ENCODE measurements at places on chromosomes 6 and 20.

- DNase-seq, result no peak
Measured at GRCh38 chr20:625360-625932, 15.3 kb upstream of the TCF15 start.

DNA sequence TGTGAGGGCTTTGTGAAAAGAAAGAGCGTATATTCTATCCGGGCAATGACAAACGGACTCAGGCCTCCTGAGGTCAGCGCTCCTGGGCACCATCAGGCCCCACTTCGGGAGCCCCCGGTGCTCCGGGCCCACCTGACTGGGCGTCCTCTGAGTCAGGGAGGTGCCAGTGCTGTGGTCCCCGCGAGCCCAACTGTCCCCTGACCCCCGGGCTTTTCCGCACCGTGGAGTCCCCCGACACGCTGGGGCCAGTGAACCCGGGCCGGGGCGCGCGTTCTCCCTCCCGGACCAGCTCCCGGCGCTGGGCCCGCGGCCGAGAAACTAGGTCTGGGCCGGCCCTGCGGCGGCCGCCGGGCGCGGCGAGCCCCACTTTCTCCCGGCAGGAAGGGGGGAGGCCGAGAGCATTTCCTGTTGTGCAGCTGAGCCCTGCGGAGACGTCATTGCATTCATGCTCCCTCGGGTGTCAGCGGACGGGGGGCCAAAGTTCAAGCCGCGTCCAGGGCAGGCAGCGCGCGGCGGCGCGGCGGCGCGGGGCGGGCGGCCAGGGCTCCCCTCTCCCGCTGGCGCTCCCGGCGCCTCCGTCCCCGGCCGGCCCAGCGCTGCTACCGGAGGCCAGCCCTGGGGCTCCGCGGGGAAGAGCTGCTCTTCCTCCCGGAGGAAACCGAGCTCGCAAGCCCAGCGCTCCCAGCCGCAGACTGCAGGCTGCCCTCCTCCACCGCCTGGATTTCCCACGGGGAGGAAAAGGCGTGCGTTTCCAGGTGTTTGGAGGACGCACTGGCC is 18.3 kb downstream of the HIVEP2 start:
- peak; percentile 81 for DNase-seq

DNA sequence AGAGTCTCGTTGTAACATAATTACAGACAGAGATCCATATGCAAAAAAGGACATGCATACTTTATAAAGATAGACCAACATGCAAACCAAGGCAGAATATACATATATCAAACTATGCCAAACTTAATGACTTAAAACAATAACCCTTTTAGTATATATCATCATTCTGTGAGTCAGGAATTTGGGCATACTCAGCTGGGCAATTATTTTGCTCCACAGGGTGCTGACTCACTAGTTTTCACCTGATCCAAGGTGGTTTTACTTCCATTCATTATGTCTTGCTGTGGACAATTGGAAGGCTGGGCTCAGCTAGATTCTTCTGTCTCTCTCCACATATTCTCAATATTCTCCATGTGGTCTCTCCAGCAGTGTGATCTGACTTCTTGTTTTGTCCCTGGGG is 41.2 kb upstream of the RNF146 start:
- no peak for DNase-seq

DNA sequence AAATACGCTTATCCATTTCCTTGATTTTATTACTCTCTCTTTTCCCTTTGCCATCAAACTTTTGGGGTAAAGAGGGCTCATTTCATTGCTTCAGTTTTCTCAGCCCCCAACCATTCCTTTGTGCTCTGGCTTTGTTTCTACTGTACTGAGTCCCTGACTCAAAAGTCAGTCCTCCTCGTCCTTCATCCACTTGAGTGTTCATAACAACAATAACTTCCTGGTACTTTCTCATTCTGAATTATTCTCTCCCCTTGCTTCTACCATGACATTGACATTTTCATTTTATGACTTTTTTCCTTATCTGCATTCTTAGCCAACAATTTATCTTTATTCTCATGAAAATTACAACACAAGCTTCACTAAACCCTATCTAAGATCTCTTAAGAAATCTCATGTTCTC is 911 bp downstream of the ENPP3 start:
- DNase-seq, result no peak

DNA sequence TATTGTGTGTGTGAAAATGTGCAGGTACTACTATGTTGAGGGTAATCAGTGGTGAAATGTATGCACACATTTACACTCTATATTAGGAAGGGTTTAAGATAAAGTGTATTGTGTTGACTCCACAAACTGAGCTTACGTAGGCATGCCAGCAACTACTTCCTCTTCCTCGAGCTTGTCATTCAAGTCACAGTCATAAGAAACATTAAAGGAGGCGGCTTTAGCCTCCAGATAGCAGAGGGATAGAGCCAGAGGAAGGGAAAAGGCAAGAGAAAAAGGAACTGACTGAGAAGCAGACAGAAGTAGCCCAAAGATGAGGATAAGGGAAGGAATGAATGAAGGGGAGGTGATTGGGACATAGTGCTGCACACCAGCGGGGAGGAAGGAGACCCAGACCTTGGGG is 55.2 kb downstream of the SMLR1 start:
- DNase-seq, result no peak

GRCh38 chr20:14919501-14920081 is 582.2 kb upstream of the FLRT3 start:
- peak; percentile 89 for DNase-seq

GRCh38 chr6:7016226-7016625 is 91.5 kb upstream of the RREB1 start:
- DNase-seq, result no peak

GRCh38 chr6:72724545-72724944 is 102.7 kb downstream of the KCNQ5 start:
- no peak for DNase-seq

GRCh38 chr20:50271612-50272011 is 81.0 kb downstream of the CEBPB start:
- DNase-seq, result no peak

- no peak for DNase-seq
Measured at GRCh38 chr6:110520992-110521543, 44.7 kb upstream of the SLC22A16 start.

GRCh38 chr6:48714250-48714649 is 603.3 kb upstream of the PTCHD4 start:
- no peak for DNase-seq

DNA sequence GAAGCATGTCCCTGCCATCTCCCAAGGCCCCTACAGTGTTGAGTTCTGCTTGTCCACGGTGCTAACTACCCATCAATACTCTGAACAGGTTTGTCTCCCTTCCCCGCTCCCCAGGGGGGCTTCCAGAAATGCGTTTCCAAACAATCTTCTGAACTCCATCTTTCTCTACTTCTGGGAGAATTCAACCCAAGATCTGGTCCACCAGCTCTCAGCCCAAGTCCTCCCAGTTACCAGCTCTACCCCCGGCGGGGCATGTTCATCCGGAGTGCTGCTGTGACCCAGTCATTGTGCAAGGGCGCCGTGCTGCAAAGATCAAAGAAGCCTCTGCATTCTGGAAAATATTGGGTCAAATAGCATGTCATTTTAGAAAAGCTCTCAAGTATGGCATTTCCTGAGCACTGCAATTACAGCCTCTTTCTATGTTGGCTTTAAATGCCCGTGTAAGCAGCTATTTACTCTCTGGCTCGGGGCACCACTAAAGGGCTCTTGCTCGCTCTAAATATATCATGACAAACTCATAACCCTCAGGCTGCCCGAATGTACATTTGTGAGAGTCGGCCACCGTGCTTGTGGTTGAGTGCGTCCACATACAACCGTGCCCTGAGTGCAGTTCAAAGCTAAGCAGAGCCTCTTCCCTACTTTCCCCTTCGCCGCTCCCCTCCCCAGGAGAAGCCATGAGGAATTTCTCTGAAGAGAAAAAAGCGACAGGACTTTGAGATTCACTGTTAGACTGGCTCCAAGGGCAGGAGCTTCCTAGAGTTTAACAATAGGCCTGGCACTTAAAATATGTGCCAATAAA is 71.6 kb downstream of the BANF2 start:
- DNase-seq, result no peak

DNA sequence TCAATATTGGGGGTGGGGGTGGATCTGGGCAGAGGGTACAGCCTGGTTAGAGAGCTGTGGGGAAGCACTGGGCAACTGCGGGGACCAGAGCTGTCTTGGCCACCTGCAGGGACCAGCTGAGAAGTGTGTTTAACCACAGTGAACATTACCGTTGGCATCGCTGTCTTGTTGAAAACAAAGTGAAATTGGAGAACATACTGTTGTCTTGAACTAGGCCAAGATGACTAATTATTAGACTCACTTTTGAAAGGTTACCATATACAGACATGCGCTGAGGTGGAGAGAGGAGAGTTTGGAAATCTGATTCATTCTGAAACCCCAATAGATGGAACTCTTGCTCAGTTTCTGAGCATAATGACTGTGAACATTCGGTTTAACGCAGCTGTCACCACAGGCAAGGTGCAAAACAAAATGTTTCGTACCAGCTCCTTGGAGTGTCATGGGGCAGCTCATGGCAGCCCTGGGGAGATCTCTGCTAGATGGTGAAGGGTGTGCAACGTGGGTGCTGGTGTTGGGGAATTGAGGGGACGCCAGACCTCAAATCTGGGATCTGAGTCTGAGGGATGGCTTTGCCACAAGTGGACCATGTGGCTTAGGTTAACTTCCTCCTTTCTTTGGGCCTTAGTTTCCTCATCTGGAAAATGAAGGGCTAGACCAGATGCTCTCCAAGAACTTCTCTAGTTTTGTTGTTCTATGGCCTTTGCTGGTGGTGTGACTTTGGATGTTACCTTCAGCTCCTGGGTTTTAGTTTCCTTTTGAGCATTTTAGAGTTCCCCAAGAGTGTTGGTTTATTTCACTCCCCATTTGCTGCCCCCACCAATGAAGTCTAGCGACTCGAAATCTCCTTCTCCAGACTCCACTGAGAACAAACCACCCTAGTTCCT is 24.6 kb upstream of the GTSF1L start:
- no peak for DNase-seq

- DNase-seq, result no peak
Measured at GRCh38 chr20:46218656-46219055, 89.6 kb downstream of the CDH22 start.

DNA sequence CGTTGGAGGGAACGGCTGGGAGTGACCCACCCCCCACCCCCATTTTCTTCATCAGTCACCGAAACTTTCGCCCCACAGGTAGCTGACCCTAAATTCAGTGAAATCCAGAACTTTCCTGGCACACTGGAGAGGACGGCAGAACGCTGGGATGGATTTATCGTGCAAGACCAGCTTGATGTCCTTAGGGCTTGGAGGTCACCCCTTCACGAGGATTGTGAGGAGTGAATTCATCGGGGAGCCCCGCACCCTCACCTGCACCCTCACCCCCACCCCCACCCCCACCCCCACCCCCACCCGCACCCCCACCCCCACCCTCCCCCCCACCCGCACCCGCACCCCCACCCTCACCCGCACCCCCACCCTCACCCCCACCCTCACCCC is 13.3 kb upstream of the TCFL5 start:
- no peak for DNase-seq

- no peak for DNase-seq
Measured at GRCh38 chr6:158666628-158667359, 16.9 kb downstream of the SYTL3 start.
